Central memory CD4-positive, alpha-beta T cell (primary cell): ENCODE measurements at places on chromosomes 5 and 9.
A peak's percentile ranks its signal among the peaks of the same experiment; 100 is the strongest.

GRCh38 chr5:92939428-92939827 is 641.6 kb downstream of the NR2F1-AS1 start:
- DNase-seq, result no peak

DNA sequence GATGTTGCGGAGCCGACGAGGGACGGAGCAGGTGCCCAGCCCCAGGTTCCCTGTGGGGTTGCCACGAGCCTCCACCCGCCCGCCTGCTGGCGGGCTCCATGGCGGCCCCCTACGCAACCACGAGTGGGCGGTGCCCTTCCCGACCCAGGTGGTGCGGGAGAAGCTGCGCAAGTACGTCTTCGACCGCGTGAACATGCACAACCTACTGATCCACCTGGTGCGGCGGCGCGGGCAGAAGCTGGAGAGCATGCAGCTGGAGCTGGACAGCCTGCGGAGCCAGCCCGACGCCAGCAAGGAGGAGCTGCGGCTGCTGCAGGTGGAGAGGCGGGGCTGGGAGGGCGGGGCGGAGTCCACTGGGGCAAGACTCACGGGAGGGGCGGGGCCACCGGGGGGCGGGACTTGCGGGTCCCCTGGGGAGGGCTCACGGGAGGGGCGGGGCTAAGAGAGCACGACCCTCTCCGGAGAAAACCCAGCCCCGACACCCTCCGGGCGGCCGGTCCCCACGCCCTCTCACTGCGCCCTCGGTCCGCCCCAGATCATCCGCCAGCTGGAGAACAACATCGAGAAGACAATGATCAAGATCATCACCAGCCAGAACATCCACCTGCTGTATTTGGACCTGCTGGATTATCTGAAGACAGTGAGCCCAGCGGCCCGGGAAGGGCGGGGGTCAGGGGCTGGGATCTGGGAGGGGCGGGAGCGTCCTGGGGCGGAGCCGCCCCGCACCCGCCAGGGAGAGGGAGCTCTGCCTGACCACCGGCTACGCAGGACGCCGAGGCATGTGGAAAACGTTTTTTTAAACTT is 3.9 kb downstream of the CCDC183 start:
- DNase-seq, result peak; percentile 71

- DNase-seq, result no peak
Observed at GRCh38 chr5:132364319-132364718, 5.2 kb upstream of the SLC22A5 start.

DNA sequence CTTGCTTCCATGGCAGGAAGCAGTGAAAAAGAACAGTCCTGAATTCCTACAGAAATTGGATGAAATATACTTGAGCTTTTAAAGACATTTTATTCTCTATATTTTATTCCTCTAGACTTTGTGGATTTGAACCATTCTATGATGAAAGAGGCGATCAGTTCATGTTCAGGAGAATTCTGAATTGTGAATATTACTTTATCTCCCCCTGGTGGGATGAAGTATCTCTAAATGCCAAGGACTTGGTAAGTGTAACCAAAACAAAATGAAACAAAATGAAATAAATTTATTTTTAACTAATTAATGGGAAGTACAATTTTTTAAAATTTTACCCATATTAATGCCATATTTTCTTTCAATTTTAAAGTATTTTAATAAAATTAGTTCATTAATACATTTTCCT is 34.1 kb downstream of the STARD4 start:
- no peak for DNase-seq

DNA sequence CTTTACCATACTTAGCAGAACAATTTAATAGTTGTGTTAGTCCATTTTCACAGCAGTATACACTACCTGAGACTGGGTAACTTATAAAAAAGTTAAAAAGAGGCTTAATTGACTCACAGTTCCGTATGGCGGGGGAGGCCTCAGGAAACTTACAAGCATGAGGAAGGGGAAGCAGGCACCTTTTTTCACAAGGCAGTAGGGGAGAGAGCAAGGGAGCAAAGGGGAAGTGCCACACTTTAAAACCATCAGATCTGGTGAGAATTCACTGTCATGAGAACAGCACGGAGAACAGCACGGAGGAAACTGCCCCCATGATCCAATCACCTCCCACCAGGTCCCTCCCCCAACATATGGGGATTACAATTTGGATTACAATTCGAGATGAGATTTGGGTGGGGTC is 269.9 kb downstream of the MTRR start:
- no peak for DNase-seq
